M059J (cell line): ENCODE measurements at places on chromosomes 12 and 14. TPM values are rescaled to one million over a fixed set of nuclear protein-coding genes. Genes with fewer than 3 reads are reported as not detected.

TMTC1 gene
- total RNA-seq, result 3.9 and 6.3 TPM in 2 replicates

SLC4A8 gene
- total RNA-seq, result 2.5 and 12.3 TPM in 2 replicates

SALL2 gene
- 1.1 and 2.3 TPM in 2 replicates for total RNA-seq

GYS2 gene
- total RNA-seq, result not detected in 2 replicates

USP5 gene
- 47.3 and 79.3 TPM in 2 replicates for total RNA-seq

BCL11B gene
- 0.02 TPM in 1 of 2 replicates, not detected in the other for total RNA-seq

MYF6 gene
- total RNA-seq, result not detected in 2 replicates
